Aorta (tissue), 5 donors: ENCODE measurements at places on chromosomes 6 and 20.

GRCh38 chr6:11276911-11277274, 44.4 kb upstream of the NEDD9 start:
- no peak for DNase-seq

- no peak for DNase-seq
Observed at GRCh38 chr20:5882166-5882565, 68.2 kb downstream of the TRMT6 start.

GRCh38 chr6:17446713-17447112, 53.3 kb downstream of the CAP2 start:
- no peak for DNase-seq

DNA sequence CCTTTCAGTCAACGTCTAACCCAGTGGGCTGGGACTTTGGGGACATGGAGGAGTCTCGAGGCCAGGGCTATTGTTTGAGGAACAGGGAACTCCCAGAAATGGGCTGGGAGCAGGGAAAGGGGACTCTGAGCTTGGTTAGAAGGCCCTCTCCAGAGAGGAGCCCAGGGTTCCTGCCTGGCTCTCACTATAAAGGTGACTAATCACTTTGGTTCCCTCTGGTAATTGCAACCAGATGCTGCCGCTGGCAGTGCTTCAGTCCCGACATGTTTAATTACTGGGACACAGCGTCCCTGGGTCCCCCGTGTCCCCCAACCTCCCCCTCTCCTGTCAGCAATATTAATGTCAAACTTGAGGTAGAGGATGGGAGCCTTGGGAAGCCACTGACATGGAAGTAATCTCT, 5.0 kb upstream of the GDF5 start:
- no peak for DNase-seq

DNA sequence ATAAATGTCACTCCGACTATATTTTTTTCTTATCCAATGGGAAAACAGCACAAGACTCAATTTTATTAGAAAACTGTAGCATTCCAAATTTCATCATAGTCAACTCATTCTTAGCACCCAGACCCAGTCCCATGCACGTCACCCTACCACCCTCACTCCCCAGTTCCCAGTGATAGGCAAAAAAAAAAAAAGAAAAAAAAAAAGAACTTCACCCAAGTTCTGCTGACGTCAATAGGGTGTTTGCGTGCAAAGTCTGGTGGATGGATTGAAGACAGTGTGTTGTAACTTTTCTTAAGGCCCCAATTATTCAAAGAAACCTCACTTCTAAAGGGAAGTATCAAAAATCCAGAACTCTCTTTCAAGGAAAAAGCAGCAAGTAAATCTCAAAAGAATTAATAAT, 213.9 kb upstream of the PRDM1 start:
- peak; percentile 77 for DNase-seq

- no peak for DNase-seq
Observed at GRCh38 chr6:89237158-89237557, 20.0 kb upstream of the GABRR1 start.

DNA sequence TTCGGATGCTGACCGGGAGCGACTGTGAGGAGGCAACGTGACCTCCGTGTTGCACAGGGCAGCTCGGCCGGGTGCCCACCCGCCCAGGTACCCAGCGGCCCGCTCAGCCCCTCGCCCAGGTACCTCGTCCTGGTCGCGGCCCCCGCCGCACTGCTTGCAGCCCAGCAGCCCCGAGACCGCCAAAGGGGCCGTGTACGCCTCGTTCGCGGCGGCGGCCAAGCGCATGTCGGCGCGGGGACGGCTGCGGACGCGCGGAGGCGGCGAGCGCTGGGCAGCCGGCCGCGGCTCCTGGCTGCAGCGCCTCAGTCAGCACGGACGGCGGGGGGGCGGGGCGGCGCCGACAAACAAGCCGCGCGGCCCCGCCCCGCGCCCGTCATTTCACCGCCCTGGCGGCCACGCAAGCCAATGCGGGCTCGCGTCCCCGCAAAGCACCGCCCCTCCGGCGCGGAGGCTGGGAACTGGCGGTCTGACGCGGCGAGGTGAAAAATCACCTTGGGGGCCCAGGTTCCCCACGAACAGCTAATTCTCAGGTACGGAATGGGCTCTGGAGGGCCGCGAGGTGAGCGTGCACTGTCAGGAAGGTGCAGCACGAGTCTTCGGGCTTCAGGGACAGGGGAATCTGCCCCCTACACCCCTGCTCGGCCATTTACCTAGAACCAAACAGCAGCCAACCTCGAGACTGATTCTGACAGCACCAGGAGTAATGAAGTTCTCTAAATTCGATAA, 85.2 kb downstream of the SESN1 start:
- DNase-seq = peak; percentile 97

DNA sequence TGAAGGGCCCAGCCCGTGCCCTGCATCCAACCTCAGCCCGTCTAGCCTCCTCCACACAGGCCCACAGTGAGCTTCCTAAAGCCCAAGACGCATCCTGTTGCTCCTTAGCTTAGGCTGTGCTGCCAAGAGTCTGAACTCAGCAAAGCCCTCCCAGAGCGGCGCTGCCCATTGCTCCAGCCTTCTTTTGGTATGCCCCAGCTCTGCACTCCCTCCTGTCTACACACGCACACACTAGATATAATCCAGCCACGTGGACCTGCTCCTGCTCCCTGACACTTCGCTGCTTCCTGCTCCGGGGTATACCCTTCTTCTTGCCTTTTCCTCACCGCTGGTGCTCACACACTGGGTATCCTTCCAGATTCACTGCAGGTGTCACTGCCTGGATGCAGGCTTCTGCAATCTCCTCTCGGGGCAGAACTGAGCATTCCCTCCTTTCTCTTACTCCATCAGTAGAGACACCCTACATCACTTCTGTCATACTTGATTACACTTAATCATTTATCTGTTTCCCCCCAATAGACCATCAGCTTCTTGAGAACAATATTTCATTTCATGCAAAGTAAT, 23.8 kb downstream of the GABRR2 start:
- DNase-seq = no peak

- DNase-seq = no peak
Observed at GRCh38 chr6:140567466-140567865, 1193.0 kb upstream of the CITED2 start.

DNA sequence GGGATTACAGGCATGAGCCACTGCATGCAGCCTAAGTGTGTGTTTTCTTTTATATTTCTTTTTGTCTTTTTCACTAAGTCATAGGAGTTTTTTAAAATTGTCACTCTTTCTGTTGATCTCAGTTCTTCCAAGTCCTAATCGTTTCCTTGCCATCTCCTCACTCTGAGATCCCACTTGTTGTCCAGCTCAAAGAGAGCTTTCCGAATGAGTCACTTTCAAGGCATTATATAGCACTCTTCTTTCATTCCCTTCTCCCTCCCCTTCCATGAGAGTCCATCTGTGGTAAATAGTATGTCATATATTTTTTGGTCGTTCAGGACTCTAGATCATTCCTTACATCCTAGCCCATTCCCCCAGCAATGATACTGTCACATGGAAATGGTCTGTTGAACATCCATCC, 4.3 kb downstream of the VAPB start:
- no peak for DNase-seq

GRCh38 chr20:2135013-2135412, 33.4 kb downstream of the STK35 start:
- DNase-seq = no peak

DNA sequence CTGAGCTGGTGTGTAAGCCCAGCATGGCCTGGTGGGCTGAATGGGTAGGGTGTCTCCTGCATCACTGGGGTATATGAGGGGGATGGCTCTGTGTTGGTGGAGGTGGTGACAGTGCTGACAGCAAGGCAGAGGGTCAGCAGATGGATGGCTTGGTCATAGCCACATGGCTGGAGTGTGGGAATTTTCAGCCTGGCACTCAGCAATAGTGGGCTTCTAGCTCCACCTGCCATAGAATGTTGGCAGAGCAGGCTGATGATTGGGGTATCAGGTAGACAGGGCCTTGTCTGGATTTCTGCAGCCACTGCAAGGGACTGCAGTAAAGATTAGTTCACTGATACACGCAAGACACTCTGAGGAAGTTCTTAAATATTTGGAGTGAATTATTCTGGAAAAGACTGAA, 137.5 kb upstream of the BACH2 start:
- no peak for DNase-seq

DNA sequence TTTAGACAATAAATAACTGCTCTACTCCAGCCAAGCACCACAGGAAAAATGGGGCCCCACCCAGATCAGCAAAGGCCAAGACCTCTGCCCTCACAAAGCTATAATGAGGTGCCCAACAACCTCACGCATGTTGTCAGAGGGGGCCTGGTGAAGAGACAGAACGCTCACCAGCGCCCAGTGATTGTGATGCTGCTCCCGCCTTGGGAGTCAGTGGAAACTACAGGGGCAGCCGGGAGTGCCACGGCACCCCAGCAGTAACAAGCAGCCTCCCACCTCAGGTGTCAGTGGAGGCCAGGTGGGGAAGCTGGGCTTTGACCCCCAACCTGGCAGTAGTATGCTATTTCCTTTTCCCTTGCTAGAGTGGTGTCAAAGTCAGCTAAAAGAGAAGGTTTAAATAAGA, 47.4 kb downstream of the TCP11 start:
- no peak for DNase-seq

DNA sequence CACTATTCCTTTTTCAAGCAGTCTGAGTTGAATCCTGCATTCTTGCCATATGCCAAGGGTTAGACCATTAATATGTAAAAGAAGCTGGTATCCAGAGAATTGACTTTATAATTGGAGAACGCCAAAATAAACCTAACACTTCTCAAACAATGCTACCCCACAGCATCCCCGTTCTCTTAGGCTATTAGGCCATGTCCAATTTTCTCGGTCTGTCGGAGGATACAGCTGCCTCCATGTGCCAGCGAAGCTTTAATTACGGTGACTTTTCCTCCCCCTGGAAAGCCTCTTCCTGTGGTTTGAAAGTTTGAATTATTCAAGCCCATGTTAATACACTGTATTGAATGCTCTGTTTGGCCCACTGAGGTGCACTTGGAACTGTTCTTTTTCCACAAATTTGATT, 60.5 kb downstream of the HS3ST5 start:
- DNase-seq = no peak

DNA sequence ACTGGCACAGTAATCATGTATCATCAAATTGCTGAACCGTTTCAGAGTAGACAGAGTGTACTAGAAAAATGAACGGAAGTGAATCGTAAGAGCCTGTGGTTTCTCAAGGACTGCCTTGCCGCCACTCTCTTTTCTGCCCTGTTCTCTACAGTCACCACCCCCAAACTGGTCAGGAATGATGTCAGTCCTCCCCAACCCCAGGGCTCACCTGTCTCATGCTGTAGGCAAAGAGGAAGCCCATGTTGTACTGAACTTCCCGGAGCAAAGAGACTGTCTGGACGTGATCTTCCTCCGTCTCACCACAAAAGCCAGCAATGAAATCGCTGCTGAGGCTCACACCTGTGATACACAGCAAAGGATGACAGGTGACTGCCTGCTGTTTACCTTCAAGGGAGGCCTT, 31.0 kb downstream of the CDK5RAP1 start:
- DNase-seq = no peak
